ENCODE measurements at places on chromosomes 5 and 9. TPM values are rescaled to one million over a fixed set of nuclear protein-coding genes. Genes with fewer than 3 reads are reported as not detected.

GRCh38 chr5:179271821-179272325 is 73.4 kb downstream of the ADAMTS2 start:
- no peak for DNase-seq

- no peak for DNase-seq
Observed at GRCh38 chr5:21121213-21121612, 1133.2 kb upstream of the CDH18 start.

Gene ERGIC1
- total RNA-seq = 102 TPM

- no peak for DNase-seq
Observed at GRCh38 chr9:82880336-82881050, 182.4 kb downstream of the RASEF start.

GRCh38 chr5:178283520-178283919 is 50.9 kb upstream of the PHYKPL start:
- DNase-seq = no peak

DNA sequence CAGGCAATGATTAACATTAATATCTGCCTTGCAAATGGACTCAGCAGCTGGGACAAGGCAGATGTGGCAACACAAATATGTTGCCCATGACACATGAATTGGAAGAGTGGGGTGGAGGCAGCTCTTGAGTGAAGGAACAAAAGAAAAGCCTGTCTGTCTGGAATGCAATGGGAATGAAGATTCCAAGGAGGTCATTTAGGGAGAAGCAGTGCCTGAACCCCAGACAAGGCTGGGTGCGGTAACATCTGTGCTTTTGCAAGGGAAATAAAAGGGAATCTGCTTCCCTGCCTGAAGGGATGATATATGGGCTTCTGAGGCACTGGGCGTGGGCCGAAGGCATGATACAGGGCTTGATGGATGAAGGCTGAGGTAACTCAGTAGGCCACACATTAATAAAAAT is 94.1 kb upstream of the TRIM32 start:
- no peak for DNase-seq

- no peak for DNase-seq
Observed at GRCh38 chr5:106825374-106825773, 845.4 kb downstream of the EFNA5 start.

DNA sequence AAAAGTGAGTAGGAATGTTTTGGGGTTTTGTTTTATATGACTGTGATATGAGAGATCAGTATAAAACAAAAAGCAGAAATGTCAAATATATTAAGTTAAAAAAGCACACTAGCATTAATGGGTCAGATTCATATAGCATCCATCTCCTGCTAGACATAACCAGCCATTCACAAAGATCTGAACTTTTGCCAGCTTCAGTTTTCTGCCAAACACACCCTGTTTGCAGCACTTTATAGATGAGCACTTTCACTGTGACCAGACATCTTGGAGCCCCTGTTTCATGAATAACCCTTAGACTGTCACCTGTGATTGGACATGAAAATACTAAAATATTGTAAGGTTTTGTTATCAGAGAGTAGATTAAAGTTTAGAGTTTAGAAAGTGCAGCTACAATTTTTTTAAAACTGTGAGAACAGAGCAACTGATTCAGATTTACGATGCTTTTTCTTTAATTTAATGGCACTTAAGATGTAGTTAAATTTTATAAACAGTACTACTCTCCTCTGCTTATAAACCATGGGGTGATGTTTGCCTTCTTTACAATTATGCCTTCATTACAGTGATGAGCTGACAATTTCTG is 142.6 kb downstream of the KCTD16 start:
- DNase-seq = no peak

DNA sequence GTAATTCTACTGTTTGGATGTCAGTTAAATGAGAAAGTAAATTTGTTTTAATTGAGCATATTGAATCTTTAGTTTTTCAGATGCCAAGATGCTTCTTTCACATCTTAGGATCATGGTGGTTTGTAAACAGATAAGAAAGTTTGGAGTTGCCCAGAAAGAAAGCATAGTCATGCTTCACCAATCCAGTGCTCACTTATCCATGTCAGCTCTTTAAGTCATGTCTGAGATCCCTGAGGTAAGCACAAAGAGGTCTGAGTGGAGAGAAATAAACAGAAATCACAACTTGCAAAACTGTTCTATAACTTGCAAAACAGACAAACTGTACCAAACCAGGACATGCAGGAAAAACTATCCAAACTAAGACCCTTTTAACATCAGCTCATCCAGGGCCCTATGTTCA is 87.7 kb downstream of the OSTF1 start:
- DNase-seq = no peak

DNA sequence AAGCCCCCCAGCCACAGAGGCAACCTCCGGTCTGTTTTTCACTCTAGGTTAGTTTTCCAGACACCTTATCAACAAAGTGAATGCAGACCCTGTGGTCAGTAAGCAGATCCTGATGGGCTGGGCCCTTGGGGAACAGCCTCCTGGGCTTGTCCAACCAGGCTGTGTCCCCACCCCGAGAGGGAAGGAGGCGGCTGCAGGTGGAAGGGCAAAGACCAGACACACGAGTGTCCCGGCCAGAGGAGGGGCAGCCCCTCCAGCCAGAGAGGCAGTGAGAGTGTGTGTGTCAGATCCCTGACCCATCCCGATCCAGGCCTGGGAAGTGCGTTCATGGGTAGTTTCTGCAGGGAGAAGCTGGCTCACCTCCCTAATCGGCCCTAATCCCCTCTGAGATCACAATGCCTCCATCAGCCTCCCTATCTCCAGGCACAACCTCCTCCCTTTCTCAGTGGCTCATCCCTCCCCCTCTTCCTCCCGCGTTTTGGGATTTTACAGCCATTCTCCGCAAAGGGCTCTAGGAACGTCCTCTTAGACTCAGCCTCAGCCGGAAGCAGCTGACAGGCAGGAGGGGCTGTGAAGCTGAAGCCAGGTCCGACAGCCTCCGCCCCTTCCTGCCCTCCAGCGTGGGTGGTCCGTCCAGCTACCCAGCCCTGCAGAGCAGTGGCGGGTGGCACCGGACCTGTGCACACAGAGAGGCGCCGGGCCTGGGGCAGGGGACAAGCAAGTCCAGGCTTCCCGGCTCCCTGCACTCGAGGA is 9.7 kb downstream of the SLC12A7 start:
- DNase-seq = peak; percentile 87

DNA sequence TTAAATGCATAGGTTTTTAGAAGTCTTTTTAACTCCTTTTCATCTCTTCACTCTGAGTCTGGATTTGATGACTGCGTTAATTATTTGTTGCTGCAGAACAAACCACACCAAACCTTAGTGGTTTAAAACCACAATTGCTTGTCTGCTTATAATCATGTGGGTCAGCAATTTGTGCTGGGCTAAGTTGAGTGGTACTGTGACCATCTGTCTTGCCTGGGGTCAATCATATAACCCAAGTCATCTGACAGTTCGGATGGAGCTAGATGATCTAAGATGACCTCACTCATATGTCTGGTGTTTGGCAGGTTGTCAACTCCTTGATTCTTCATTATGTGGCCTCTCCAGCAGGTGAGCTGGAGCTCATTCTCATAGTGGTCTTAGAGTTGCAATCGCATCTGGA is 219.1 kb upstream of the ELAVL2 start:
- no peak for DNase-seq

DNA sequence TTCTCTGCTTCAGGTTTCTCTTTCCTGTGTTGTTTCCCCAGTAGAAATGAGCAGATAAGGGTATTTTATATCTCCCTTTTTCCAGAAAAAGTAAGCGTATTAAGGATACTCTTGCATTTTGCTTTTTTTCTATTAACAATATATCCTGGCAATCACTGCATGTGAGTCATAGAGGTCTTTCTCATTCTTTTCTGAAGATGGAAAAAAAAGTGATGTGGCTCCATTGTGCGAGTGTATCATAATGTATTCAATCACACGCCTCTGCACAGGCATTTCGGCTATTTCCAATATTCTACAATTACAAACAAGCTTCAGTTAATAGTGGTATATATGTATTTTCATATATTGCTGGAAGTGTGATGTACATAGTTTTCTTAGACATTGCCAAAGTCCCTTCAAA is 155.9 kb downstream of the MED27 start:
- DNase-seq = no peak

- DNase-seq = no peak
Observed at GRCh38 chr9:76531231-76531780, 72.3 kb downstream of the GCNT1 start.
